Pons (tissue), 1 donor: ENCODE measurements at places on chromosomes 16 and 17.

GRCh38 chr16:27408012-27408601, 6.1 kb downstream of the IL21R start:
- no peak for DNase-seq

- DNase-seq, result no peak
These were observed 29.0 kb downstream of the SMYD4 start for GRCh38 chr17:1800712-1801111.

- no peak for DNase-seq
These were observed 30.8 kb downstream of the VWA3A start for GRCh38 chr16:22123146-22123545.

DNA sequence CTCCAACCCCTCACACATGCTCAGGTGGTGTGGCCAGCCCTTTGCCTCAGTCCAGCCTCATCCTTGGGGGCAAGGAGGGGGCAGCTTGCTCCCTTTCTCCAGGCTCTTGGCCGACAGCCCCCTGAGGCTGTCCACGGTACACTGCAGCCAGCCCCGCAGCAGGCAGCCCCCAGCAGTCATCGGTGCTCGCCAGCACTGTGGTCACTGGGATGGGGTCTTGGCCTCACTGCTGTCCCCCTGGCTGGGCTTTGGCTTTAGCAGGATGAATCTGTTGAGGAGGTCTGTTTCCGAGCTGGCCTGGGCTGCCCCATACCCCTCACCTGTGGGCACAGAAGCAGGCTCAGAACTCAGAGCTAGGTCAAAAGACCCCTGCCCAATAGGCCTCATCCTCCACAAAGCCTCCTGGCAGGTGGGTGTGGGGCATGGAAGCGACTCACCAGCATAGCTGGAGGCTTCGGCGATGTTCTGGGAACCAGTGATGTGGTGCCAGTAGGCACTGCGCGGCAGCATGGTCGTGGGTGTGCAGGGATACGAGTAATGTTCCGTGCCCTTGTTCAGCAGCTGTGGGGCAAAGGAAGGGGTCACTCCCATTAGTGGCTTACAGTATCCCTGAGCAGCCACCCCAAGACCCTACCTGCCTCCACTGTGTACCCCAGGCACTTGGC, 10.8 kb downstream of the POLR2C start:
- no peak for DNase-seq

- no peak for DNase-seq
These were observed 271.0 kb downstream of the PHKB start for GRCh38 chr16:47732122-47732521.

DNA sequence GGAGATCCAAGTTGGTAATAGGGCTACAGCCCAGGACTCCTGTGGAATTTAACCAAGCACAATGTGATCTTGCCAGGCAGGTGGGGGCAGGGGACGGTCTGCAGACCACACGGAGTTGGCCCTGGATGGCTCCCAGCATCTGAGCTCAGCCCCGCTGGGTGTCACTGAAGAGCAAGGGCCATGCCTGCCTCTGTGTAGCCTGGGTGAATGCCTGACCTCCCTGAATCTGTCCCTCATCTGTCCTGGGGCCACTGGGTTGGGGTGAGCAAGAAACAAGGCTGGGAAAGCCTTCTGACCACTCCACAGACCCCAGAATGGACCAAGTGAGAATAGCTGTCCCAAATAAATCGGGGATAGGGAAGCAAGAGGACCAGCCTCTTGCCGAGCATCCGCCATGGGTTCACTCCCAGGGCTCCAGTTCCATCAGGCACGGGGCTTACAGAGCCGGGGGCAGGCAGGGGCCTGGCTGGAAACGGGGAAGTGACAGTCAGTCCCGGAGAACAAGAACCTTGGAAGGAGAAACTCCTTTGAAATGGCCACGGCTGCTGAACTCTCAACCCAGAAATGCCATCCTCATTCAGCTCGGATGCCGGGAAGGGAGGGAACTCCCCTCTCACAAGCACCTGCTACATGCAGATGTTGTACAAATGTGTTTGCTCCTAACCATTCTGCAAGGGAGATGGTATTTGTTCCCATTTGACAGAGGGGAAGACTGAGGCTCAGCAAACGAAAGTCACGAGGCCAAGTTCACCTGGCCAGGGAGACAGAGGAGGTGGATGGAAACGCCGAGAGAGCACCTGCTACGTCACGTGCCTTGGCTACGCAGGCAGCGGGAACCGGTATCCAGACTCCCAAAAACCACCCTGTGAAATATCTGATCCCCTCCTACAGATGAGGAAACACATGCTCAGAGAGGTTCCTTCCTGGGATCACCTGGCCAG, 50.0 kb downstream of the RMI2 start:
- no peak for DNase-seq

DNA sequence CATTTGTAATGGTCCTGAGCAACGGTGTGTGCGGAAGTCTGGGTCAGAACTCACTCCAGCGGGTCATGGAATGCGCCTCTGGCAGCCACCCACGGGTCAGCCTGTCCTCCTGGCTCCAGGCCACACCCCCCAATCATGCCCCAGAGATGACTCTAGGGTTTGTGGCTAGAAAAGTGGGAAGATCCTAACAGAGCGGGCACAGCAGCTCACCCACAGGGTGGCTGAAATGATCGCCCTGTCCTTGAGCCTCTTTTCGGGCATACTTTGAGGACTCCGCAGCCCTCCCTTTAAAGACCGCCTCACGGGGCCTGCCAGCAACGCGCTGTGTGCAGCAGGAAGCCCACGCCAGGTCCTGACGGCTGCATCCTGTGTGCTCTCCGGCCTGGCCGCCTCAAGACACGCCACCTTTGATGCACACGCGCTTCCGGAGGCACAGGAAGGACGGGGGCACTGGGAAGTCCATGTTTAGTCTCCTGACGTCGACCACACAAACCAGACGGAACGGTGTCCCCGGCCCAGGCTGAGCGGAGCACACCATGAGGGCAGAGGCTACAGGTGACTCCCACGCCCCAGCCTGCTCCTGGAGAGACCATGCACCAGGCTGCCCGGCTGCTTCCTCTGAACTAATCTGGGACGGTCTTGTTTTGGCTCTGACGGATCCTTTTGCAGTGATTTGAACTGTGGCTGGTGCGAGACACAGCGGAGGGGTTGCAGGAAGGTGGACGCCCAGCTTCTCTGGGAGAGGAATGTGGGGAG, 92.9 kb downstream of the TBC1D16 start:
- no peak for DNase-seq

DNA sequence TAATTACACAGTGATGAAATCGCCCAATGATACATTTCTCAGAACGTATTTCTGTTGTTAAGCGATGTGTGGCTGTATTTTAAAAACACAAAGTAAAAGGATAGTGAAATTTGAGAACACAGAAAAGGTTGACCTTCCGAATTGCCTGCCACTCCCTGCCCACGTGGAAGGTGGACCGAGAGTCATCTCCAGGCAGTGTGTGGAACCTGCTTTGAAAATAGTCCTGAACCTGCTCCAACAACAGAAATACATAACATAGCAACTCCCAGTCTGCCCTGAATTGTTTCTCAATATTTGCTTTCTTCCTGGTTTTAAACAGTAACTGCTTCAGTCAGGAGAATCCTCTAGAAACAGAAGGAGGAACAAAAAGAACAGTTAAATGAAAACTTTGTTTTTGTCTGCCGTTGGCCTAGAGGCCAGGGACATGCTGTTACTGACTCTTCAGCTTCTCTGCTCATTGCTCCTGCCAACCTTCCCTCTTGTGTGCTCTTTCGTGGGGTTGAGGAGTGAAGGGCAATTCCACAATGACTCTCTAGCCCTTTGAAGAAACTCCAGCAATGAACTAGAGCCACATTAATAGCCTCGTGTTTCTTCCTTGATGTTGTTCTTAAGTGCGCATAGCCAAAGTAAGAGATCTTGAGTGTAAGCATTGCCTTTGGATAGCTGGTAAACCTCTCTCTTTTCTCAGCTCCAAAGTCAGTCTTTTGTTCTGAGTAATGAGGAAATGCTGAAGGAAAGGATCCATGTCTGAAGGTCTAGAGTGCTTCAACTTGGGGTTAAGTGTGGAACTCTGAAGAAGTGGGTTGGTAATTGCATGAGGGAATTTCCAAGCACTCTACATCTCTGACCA, 452.5 kb upstream of the CCL2 start:
- peak; percentile 48 for DNase-seq

GRCh38 chr16:71867939-71868338, 16.0 kb downstream of the ZNF821 start:
- peak; percentile 30 for DNase-seq

- no peak for DNase-seq
These were observed 31.9 kb upstream of the PHAF1 start for GRCh38 chr16:67077871-67078270.

- peak; percentile 90 for DNase-seq
These were observed 30.3 kb upstream of the MYO15B start for GRCh38 chr17:75557075-75557851.

GRCh38 chr16:59690216-59690615, 956.1 kb upstream of the GOT2 start:
- DNase-seq, result peak; percentile 6

DNA sequence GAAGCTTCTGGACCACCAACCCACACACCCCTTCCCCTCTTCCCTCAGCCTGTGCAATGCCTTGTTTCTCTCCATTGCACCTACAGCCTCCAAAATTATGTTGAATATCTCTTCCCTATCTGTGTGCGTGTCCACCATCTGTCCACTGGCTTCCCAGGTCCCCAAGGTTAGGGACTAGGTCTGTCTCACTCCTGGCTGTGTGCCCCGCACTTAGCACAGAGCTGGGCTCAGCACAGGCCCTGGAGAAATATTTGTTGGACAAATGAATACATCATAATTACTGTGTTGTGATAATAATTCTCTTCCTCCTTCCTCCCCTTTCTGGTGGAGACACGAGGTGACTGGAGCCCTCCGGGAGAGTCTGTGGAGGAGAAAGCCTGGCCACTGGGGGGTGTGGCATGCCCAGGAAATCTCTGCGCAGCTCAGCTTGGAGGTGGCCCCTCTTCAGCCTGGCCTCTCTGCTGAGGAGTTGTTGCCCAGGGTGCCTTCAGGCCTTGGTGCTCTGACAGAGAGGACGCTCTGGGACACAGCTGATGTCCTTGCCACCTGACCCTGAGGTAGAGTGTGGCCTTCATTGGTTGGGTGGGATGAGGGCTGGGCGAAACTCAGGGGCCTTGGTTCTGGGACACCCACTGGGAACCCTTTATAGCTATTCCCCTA, 3.3 kb upstream of the BRD7 start:
- peak; percentile 60 for DNase-seq

GRCh38 chr17:48471817-48472410, 41.9 kb upstream of the SKAP1 start:
- DNase-seq, result no peak

- no peak for DNase-seq
These were observed 290.4 kb downstream of the TOX3 start for GRCh38 chr16:52256310-52257078.

GRCh38 chr16:76947749-76948148, 243.2 kb upstream of the MON1B start:
- DNase-seq, result peak; percentile 14

GRCh38 chr17:4136373-4136772, 6.5 kb downstream of the ZZEF1 start:
- peak; percentile 32 for DNase-seq

DNA sequence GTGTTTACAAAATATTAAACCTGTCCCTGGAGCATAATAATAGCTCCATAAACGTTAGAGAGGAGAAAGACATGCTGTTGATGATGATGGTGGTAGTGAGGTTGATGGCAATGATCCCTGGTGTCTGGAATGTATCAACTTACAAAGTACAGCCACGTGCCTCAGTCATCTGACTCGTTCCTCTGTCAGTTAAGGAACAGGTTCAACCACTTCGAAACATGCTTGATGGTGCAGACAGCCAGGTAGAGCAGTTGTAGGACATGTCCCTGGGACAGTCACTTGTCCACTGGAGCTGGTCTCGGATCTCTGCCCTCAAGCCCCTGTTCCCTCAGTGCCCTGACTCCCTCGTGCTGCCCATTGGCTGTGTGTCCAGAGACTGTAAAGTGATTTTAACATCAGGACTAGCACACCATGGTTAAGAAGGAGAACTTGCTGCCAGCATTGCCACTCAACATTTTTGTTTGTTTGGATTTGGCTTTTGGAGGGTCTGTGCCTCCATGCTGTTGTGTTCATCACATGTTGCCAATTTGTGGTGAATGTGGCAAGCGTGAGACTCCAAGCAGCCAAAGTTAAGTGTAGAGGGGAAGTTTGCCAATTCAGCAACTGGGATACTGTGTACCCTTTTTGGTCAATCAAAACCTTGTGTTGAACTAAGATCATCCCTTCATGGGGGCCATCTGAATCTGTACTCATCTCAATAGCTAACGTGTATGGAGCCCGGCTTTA, 16.3 kb upstream of the SALL1 start:
- DNase-seq, result no peak

DNA sequence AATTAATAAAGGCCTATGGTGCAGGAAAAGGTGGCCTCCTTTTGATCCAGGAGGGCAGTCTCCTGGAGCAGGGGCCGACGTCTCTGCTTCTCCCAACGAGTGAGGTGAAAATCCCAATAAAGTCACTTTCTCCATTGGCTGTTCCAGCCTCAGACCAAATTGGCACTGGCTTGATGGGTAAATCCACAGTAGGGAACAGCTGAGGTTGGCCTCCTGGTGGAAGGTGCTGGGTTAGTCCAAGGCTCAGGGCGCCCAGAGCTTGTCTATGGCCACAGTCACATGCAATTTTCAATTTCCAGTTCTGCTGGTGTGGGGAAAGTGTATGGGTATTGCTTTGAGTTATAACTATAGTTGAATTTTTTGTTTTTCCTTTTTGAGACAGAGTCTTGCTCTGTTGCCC, 79.0 kb downstream of the NETO2 start:
- no peak for DNase-seq

GRCh38 chr16:86630471-86630870, 52.1 kb downstream of the FOXL1 start:
- no peak for DNase-seq

DNA sequence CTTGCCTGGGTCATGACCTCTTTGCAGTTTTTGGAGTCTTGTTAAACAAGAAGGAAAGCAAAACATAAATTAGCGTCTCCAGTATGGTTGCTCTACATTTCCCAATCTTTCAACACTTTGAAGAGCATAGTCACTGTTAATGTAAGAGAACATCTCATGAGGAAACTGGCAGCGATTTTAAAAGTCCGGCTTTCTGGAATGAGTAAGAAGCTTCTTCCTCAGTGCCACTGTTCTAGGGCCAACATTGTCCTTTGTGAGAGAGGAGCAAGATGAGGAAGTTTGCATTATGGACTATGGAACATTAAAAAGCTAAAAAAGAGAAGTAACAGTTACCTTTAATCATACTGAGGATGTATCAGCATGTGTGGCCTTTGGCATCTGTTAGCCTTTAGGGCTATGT, 73.1 kb downstream of the WNT3 start:
- no peak for DNase-seq

DNA sequence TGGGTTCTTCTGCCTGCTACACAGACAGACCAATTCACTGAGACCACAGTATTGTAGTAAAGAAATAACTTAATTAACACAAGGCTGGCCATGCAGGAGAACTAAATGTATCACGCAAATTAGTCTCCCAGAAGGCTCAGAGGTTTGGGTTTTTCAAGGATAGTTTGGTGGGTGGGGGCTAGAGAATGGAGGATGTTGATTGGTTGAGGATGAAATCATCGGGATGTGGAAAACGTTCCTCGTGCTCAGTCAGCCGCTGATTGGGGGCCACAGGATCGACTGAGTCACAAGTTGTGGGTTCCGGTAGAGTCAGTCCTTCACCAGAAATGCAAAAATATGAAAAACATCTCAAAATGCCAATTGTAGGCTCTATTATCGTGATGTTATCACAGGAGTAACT, 18.7 kb downstream of the RHOT1 start:
- DNase-seq, result no peak

- no peak for DNase-seq
These were observed 3.8 kb downstream of the OR4D2 start for GRCh38 chr17:58170622-58171021.

GRCh38 chr17:18005496-18005895, 32.8 kb downstream of the DRC3 start:
- no peak for DNase-seq

- DNase-seq, result peak; percentile 89
These were observed 137.9 kb downstream of the CDH11 start for GRCh38 chr16:64983963-64984362.
